Stimulated activated CD8-positive, alpha-beta memory T cell treated with anti-CD3 and anti-CD28 coated beads, Interleukin-15, amount 100 ng/mL, for 1 hour (primary cell): ENCODE measurements at places on chromosomes 12 and 14.

DNA sequence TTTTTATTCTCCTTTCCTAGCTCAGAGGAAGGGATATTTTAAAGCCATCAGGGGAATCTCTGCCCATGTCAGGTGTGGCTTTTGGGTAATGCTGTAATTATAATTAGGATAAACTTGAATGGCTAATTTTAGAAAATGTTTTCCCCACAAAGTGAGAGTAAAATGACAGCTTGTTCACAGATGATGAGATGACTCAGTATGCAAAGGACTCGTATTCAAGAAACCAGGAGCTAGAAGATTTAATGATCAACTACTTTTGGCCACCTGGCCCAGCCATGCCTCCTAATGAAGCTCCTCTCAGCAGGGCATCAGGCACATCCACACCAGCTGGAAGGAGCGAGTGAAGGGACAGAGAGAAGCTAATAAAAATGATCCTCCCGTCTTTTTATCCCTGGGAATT, 29.0 kb upstream of the PLEKHG7 start:
- no peak for DNase-seq

DNA sequence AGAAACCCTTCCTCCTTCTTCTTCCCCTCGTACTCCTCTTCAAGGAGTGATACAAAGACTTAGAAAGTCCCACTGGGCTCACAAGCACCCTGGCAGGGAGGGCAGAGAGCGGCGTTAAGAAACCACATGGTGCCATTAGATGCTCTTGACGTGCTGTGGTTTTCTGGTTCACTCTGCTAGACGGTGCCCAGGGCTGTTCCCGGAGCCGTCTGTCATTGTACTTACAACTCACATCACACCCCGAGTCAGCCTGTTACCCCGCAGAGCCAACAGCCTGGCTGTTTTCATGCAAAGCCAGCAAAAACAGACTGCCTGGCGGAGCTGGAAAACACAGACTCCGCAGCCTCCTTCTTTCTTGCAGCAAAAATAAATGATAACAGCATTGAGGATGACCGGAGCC, 232.6 kb upstream of the TBX3 start:
- no peak for DNase-seq

DNA sequence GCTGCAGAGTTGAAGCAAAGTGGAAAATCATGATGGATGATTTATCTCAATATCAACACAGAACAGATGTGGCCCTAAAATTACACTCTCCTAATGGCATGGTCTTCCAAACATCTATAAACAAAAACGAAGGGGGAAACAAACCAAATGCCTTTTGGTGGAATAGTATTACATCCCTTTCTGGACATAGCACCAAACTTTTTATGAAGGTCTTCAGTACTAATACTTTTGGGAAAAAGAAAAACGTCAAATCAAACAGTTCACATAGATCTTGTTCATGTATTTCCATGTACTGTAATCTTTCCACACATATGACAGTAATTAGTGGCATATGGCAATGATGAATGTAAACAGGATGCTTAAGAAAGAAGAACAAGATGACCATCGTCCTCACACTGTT, 22.9 kb upstream of the ANAPC7 start:
- DNase-seq: no peak

GRCh38 chr12:39272871-39273655, 169.9 kb downstream of the KIF21A start:
- no peak for DNase-seq

GRCh38 chr14:23636317-23637211, at the start of gene DHRS2:
DHRS2 (plus strand) TSS chr14:23636364; CDS start chr14:23638865, 2,501 bp downstream.
- no peak for DNase-seq

DNA sequence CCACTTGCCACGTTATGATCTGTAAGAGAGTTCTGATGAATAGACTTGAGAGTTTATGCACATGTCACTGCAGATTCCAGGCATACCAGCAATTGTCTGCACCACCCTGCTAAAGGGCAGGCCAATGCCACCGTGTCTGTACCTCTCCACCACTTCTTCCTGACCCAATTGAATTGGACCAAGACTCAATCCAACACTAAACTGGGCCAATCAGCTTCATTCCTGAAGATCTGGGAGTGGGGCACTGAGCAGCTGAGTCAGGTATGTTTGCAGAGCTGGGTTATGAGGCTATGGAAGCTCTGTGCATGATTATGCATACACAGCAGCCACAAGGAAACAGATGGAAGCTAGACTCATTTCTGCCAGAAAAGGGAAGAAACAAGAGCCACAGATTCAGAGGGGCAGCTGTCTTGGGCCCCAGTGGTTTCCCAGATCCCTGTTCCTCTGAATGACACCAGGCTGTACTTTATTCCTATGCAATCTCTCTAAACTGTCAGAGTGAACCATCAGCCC, 28.0 kb downstream of the DAO start:
- DNase-seq: no peak

GRCh38 chr12:45315462-45315861, 99.6 kb downstream of the ANO6 start:
- no peak for DNase-seq

DNA sequence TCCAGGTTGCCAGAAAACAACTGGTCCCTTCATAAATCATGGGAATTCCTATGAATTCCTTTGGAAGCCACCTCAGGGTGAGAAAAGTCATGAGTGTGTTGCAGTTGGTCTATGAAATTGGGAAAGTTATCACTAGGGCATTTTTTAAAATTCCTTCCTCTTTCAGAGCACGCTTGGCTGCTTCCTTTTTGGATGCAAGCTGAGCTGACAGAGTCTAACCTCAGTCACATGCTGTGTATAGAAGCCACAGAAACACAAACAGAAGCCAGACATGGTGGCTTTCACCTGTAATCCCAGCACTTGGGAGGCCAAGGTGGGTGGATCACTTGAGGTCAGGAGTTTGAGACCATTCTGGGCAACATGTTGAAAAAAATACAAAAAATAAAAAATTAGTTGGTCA, 21.7 kb upstream of the HELB start:
- no peak for DNase-seq

DNA sequence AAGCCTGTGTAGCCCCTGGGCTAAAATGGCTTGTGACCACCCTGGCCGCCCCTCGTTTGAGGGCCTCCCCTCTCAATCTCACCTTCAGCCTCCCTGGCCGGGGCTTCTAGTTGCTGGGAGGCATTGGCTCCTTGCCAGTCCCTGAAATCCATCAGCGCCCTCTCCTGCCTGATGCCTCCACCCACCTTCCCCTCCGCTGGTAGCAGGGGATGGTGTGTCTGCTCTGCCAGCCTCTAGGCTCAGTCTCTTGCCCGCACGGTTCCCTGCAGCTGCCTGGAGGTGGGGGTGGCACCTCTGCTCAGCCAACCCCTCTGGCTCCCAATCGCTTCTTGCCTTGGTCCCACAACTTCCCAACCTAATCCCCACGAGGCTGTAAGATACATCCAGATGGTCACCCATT, 167.9 kb downstream of the PHETA1 start:
- no peak for DNase-seq

- DNase-seq: no peak
Observed at GRCh38 chr12:50579757-50580267, 75.0 kb downstream of the DIP2B start.

- no peak for DNase-seq
Observed at GRCh38 chr12:108457006-108457733, 57.9 kb upstream of the FICD start.

DNA sequence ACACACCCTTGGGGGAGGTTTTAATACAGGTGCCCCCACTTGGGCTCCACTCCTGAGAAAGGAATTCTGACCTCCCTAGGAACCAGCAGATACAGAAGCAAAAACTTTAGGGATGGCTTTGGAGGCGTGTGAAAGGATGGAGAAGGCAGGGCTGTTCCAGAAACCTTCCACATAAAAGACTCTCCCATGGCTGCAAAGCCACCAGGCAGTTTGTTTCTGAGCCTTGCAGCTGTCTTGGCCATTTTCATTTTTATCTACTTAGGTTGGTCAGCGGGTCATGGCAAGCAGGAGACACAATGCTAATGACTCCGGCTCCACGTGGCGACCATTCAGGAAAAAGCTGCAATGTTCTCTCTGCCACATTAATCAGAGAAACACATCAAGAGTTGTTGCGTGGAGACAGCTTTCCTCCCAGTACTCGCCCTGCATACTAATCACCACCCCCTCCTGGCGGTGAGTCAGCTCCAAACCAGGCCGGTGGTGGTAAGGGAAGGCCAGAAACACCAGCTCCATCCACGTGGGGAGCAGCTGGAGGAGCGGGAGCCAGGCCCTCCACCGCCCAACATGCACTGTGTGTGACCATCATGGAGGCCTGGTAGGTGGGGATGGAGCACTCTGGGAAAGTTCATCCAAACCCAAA, 30.9 kb upstream of the IRF2BPL start:
- no peak for DNase-seq

- DNase-seq: no peak
Observed at GRCh38 chr14:77264466-77265186, 6.4 kb downstream of the NGB start.

DNA sequence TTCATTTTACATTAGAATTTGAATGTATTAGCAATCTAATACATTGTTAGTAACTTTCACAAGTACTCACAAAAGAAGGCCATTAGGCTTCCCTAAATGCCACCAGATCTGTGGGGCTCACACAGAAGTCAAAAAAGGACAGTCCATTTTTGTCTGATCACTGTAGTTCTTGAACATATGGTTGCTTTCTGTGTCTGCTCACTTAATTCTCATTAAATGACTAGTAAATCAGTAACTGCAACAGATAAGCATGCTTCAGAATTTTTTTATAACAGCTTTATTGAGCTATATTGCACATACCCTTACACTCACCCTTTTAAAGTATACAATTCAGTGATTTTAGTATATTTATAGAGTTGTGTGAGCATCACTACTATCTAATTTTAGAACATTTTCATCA, 71.4 kb downstream of the DENND5B start:
- DNase-seq: no peak

DNA sequence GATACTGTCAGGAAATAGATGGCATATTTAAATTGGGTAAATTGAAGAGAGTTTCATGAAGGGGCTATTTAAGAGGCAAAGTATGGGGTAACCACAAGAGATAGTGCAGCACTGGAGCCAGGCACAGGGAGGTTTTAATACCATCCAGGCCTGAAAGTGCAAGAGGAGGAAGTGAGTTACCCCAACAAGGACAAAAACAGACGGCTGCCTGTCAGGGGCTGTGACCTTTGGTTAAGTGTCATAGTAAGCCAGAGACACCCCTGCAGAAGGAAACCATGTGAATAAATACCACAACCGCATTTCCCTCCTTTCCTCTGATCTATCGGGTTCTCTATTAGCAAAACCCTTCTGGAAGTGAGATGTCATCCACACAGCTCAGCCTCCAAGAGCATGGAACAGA, 122.0 kb upstream of the DHRS4 start:
- no peak for DNase-seq

GRCh38 chr14:96083667-96084320, 44.6 kb downstream of the C14orf132 start:
- DNase-seq: no peak

DNA sequence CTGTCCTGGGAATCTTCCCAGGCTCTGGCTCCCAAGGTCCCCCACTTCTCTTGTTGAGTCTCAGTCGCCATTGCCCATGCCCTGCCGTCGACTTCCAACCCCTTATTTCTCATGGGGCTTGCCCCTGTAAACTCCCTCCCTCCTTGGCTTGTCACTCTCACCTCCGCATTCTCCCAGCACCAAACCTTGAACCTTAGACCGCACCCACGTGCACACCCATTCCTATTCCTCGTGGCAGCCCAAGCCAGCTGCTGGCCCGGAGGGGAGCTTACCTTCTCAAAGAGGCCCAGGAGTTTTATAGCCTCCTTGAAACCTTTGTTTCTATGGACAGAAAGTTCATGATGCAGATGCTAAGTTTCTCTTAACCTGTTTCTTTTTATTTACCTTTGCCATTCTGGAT, 4.6 kb downstream of the JDP2 start:
- no peak for DNase-seq

GRCh38 chr14:91008759-91009409, 51.6 kb downstream of the RPS6KA5 start:
- no peak for DNase-seq

GRCh38 chr12:117069926-117070900, 29.0 kb downstream of the TESC start:
- DNase-seq: no peak

DNA sequence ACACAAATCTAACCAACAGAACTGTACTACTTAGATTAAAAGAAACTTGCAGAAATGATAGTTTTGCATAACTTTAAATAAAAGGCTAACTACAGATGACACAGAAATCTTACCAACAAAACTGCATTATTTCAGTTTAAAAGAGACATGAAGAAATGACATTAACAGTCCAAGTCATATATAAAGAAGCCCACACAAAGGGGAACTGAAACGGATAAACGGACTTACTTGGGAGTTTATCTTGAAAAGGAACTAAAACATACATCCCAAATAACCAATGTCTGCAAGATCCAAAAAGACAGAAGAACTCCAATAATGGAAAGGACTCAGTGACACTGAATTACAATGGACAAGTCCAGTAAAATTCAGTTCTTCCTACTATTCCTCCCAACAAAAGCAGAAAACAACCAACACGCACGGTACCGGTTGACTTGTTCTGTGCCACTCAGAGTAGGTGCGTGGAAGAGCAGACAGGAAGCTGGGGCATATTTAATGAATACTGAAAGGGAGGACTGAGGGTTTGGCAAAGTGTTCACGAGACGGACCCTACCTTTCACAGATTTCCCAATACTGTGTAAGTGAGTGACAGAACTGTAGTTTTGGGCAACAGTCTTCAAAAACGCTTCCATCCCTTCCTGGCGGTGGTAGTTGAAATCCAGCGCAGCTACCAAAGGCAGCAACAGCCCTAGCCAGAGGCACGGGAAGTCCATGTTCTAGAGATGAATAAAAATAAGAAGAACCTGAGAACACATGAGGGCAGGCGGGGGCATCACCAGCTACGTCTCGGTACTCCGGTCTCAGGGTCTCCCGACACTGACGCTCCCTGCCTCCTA, 627 bp downstream of the CPM start:
- no peak for DNase-seq

GRCh38 chr12:62660756-62661155, 194.1 kb downstream of the MON2 start:
- no peak for DNase-seq

- DNase-seq: no peak
Observed at GRCh38 chr12:100651694-100652093, 78.2 kb downstream of the GAS2L3 start.

DNA sequence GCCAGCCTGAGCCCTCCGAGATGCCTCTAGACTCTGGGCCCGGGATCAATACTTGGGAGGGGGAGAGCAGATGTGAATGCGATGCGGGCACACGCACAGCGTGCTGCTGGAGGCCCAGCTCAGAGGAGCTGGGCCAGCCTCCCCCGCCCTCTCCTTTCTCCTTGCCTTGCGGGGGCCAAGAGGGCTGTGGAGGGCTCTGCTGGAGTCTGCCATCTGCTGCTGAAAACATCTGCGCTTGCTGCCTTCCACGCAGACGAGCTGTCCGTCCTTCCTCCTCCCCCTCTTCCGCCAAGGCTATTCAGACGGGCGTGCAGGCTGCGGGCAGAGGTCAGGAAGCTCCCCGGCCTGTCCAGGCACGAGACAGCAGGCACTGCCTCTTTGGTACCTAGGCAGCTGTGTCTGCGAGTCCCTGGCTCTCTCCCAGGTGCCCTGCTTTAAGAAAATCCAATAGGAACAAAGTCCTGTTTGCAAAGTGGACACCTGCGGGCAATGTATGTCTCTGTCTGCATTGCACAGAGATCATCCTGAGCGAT, 75.2 kb downstream of the SPRING1 start:
- no peak for DNase-seq

- no peak for DNase-seq
Observed at GRCh38 chr12:71139153-71139735, 18.6 kb downstream of the TSPAN8 start.

GRCh38 chr14:31622060-31622459, 60.9 kb downstream of the NUBPL start:
- DNase-seq: no peak

- no peak for DNase-seq
Observed at GRCh38 chr12:110778833-110779577, 36.3 kb upstream of the PPP1CC start.
